ENCODE measurements at places on chromosomes 2 and 18. TPM values are rescaled to one million over a fixed set of nuclear protein-coding genes. Genes with fewer than 3 reads are reported as not detected.

- H3K36me3 ChIP-seq, result peaks cover 4% of the 10 kb centered on the region
- no peak for DNase-seq
- no peak overlapping the region for H3K4me3 ChIP-seq
- H3K27ac ChIP-seq, result no peak overlapping the region
- H3K27me3 ChIP-seq, result no peaks in the 10 kb centered on the region
- H3K4me1 ChIP-seq, result peaks cover 21% of the 10 kb centered on the region
Measured at GRCh38 chr2:27929916-27930486, 39.5 kb downstream of the BABAM2 start.

ASB18 gene
- total RNA-seq, result 1.1 TPM

GRCh38 chr2:149690825-149691224 is 103.2 kb upstream of the MMADHC start:
- no peak for DNase-seq
- H3K36me3 ChIP-seq, result no peaks in the 10 kb centered on the region
- no peaks in the 10 kb centered on the region for H3K4me1 ChIP-seq
- no peaks in the 10 kb centered on the region for H3K27me3 ChIP-seq

IL18R1 gene
- total RNA-seq, result not detected

- peak; percentile 32 for DNase-seq
- no peaks in the 10 kb centered on the region for H3K36me3 ChIP-seq
- no peak overlapping the region for H3K4me3 ChIP-seq
- no peaks in the 10 kb centered on the region for H3K27me3 ChIP-seq
- H3K4me1 ChIP-seq, result no peaks in the 10 kb centered on the region
Measured at GRCh38 chr2:112941753-112942653, 31.0 kb downstream of the IL37 start.

GRCh38 chr2:143282684-143283083 is 153.5 kb downstream of the ARHGAP15 start:
- no peak overlapping the region for H3K27ac ChIP-seq
- no peak overlapping the region for H3K4me3 ChIP-seq
- H3K27me3 ChIP-seq, result no peaks in the 10 kb centered on the region
- H3K4me1 ChIP-seq, result no peaks in the 10 kb centered on the region

DNA sequence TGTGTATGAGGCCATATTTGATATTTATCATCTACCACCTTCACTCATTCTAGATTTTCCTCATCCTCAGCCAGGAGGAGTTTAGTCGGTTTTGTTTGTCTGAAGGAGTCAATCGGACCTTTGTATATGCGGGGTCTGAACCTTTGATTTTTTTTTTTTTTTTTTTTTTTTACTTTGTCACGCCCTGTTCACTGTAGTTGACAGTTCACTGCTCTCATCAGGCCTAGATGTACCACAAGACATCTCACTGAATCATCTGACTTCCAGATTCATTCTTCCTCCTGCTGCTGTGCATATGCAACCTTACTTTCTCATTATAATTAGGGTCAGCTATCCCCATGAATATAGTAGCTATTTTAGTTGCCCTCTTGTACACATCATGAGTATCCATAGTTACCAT is 133.2 kb downstream of the ARHGAP15 start:
- no peaks in the 10 kb centered on the region for H3K36me3 ChIP-seq
- DNase-seq, result no peak
- H3K27ac ChIP-seq, result no peak overlapping the region
- H3K4me1 ChIP-seq, result no peaks in the 10 kb centered on the region

DNA sequence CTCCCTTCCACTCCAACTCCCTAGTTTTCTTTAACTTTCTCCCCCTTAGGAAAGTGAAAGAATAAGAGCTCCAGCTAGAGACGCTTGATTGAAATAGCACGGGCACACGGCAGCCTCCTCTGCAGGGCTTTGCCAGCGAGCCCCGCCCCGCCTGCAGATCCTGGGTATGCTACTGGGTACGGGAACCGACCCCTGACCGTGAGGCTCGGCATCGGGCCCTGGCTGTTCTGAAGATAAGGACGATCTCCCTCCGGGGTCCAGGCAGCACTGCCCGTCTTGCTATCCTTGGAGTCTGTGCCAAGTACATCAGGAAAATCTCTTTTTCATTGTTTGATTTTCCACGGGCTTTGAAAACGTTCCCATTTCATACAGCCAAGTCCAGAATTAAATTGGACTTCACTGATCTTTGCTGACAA is 284.5 kb downstream of the MTX2 start:
- peak; percentile 76 for DNase-seq
- H3K27me3 ChIP-seq, result no peaks in the 10 kb centered on the region
- H3K27ac ChIP-seq, result peak overlapping the region; percentile 64
- H3K4me1 ChIP-seq, result peaks cover 11% of the 10 kb centered on the region

CFAP210 gene
- not detected for total RNA-seq

- H3K36me3 ChIP-seq, result no peaks in the 10 kb centered on the region
- H3K27me3 ChIP-seq, result peaks cover 12% of the 10 kb centered on the region
- H3K4me3 ChIP-seq, result no peak overlapping the region
- DNase-seq, result no peak
- no peak overlapping the region for H3K27ac ChIP-seq
- no peaks in the 10 kb centered on the region for H3K4me1 ChIP-seq
Measured at GRCh38 chr18:22789600-22789999, 143.5 kb upstream of the RBBP8 start.

GRCh38 chr2:204860274-204860673 is 315.0 kb downstream of the PARD3B start:
- no peak overlapping the region for H3K4me3 ChIP-seq
- DNase-seq, result no peak
- no peak overlapping the region for H3K27ac ChIP-seq

GRCh38 chr18:12823892-12824291 is 60.1 kb downstream of the PTPN2 start:
- H3K27me3 ChIP-seq, result no peaks in the 10 kb centered on the region
- peaks cover 61% of the 10 kb centered on the region for H3K36me3 ChIP-seq
- DNase-seq, result no peak
- no peak overlapping the region for H3K27ac ChIP-seq

COL5A2 gene
- 1,030 TPM for total RNA-seq

MARCHF4 gene
- 2.5 TPM for total RNA-seq
